ENCODE measurements at places on chromosomes 4 and X.

DNA sequence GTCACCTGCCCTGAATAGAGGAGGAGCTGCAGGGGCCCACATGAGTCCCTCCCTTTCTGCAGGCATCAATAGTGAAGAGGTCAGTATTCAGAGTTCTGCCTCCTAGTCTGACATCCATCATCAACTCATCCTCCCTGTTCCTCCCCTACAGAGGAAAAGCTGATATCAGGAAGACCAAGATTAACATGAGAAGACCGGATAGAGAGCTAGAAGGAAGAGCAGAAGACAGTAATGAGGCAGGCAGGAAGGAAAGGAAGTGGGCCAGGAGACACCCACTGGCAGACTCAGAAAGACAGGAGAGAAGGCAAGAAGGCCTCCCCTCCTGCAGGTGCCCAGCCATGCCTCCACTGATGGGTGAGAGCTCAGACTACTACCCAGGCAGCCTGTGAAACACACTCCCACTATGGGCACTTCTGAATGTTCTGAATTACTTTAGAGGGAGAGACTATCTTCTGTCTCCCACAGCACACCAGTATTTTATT, 74.6 kb downstream of the CC2D2A start:
- DNase-seq: no peak

DNA sequence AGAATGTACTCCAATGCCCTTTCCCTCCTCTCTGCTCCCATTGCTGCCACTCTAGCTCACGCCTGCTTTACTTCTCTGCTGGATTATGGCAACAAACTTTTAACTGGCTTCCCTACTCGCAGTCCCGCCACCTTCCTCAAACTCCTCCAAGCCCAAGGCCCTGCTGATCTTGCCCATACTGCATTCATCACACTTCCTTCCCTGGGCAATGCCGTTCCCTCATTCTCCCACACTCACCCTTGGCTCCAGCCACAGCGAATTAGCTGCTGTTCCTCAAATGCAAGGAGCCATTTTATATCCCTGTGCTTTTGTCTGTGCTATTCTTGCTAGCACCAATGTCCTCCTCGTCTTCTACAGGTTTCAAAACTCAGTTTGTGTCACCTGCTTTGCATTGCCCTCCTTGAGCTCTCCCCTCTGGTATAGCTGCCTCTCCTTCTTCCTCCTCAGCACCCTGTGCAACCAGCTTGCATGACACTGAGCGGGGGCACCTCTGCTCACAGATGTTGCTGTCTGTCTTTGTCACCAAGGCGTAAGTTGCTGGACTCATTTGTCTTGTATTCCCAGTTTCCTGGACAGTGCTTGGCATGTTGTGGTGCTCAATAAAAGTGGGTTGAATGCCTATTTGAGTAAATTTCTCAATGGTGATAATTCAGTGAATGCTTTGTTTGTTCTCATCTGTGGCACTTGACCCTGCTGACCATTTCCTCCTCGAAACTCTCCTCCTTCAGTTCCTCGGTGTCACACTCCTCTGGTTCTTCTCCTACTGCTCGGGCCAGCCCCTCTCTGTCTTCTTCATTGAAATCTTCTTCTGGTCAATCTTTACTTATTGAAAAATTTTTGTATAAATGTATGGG, 22.4 kb upstream of the MGST2 start:
- no peak for DNase-seq

DNA sequence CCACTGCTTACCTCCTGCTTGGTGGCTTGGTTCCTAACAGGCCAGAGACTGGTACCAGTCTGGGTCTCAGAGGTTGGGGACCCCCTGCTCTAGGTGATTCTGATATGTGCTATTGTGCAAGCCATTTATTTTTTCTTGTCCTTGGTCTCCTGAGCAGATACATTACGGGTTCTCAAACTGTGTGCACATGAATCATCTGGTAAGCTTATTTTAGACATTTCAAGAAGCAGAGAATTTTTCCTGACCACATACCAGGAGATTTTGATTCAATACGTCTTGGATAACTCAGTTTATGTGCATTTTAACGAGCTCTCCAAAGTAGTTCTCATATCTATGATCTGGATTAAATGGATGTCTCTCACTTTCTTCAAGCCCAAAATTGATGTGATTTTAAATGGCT, 77.2 kb downstream of the FHIP1A start:
- no peak for DNase-seq

DNA sequence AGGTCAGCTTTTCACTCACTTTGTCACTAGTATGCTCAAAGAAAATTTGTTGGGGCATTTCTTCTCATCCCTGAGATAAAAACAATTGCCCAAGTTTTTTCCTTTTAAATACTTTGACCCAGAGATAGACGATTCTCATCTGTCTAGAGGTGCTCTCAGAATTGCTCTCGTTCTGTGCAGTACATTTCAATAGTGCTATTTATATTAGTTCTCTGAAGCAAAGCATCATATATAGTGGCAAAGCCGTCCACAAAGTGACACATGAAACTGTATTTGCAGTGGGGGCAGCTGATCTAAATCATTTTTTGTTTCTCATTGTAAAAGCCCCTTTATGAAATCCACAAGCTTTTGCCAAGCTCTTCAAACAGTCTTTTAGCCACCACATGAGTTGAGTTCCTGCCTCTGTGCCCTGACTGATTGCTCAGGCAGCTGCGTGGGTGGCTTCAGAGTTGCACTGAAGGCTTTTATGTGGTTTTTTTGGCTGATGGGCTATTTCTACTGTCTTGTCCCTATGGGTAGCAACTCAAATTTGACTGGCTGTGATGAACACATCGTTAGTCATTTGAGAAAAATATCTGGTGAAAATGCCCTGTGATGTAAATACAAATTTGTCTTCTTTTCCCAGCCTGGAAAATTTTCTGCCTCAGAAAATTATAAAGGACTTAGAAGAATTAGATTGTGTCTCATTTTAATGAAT, 119.1 kb upstream of the OTUD4 start:
- no peak for DNase-seq

- DNase-seq: no peak
Measured at GRCh38 chrX:131477498-131477897, 66.4 kb upstream of the OR13H1 start.

- no peak for DNase-seq
Measured at GRCh38 chrX:29662759-29663503, 552.4 kb upstream of the MAGEB2 start.
